ENCODE measurements at places on chromosomes 6 and 20.

DNA sequence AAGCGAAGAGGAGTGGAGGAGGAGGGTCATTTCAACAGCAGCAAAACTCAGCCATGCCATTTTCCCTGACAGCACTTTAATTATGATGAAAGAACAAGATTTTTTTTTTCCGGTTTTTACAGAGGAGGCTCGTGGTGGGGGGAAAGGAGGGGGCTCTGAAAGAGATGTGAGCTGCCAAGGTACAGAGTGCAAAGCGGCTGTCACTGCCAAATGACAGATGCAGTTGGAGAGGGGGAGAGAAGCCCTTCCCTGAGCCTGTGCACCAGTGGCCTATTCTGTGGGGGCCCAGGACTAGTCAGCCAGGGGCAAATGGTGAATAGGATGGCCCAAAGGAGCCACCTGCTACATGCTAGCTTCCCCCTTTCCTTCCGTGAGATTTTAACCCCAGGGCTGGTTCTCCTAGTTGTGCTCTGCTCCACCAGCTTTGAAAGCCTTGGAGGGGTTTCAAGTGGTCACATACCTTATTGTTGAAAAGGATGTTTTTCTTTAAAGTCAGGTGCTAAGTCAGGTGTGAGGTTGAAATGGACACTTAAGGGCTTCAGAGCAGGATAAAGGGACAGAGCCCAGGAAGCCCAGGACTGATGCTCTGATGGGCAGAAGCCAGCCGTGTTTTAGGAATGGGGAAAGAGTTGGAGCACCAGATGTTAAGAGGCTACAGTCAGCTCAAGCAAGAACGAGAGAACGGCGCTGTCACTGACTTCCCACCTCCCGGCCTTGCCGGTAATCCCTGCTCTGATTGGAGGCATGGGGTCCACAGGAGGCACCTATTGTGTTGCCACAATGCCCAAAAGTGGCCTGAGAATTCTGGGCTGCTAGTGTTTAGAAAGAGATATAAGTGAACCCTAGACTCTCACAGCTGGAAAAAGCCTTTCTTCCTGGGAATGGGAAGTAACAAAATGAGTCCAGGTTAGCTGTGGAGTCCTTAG is 24.8 kb downstream of the GNAS start:
- H3K4me3 ChIP-seq = no peak overlapping the region
- peaks cover 42% of the 10 kb centered on the region for H3K4me1 ChIP-seq
- H3K27me3 ChIP-seq = peaks cover 4% of the 10 kb centered on the region
- H3K36me3 ChIP-seq = no peaks in the 10 kb centered on the region
- no peak for DNase-seq

DNA sequence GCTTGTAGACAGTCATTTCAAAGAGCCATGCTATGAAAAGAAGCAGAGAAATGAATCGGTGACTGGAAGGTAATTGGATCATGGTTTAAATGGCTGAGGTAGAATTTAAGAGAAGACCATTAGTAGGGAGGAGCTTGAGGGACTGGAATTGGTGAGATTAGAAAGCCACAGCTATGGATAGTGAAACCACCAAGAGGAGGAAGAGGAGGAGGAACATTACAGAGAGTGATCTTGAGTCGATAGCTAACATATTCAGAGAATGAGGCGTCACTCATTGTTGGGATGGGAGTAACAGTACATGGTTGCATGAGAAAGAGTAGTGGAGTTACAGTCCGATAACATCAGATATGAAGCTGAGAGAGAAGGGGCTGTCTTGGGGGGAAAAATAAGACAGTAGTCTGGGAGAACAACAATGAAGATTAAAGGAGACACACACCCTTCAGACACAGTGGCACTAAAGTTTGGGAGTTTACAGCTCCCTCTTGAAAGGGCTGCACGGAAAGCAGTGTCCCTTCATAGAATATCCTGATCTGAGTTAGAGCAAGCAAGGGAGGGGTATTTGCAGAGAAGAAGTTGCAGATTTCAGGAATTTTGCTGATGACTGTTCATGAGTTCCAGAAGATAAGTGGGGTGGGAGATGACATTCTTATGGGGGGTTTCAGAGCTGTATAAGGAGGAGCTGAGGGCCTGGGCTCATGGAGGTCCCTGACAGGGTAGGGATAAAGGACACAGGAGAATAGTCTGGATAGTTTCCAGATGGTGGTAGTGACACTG is 15.1 kb upstream of the LAMP5 start:
- H3K27ac ChIP-seq = no peak overlapping the region
- no peak for DNase-seq
- H3K36me3 ChIP-seq = no peaks in the 10 kb centered on the region
- H3K27me3 ChIP-seq = no peaks in the 10 kb centered on the region
- no peak overlapping the region for H3K4me3 ChIP-seq
- no peaks in the 10 kb centered on the region for H3K4me1 ChIP-seq

GRCh38 chr6:12049165-12049564 is 37.1 kb downstream of the HIVEP1 start:
- H3K27ac ChIP-seq = no peak overlapping the region
- H3K36me3 ChIP-seq = peaks cover 18% of the 10 kb centered on the region
- no peak for DNase-seq
- H3K4me1 ChIP-seq = peaks cover 64% of the 10 kb centered on the region
- H3K27me3 ChIP-seq = no peaks in the 10 kb centered on the region
- H3K4me3 ChIP-seq = no peak overlapping the region

- no peak overlapping the region for H3K27ac ChIP-seq
- peaks cover 12% of the 10 kb centered on the region for H3K36me3 ChIP-seq
- no peaks in the 10 kb centered on the region for H3K4me1 ChIP-seq
- DNase-seq = no peak
Observed at GRCh38 chr6:116159782-116160524, 34.0 kb upstream of the COL10A1 start.

GRCh38 chr20:58161192-58161591 is 67.3 kb downstream of the ANKRD60 start:
- no peaks in the 10 kb centered on the region for H3K4me1 ChIP-seq
- no peak overlapping the region for H3K4me3 ChIP-seq
- DNase-seq = no peak
- H3K36me3 ChIP-seq = no peaks in the 10 kb centered on the region
- H3K27me3 ChIP-seq = peaks cover 22% of the 10 kb centered on the region
- H3K27ac ChIP-seq = no peak overlapping the region

DNA sequence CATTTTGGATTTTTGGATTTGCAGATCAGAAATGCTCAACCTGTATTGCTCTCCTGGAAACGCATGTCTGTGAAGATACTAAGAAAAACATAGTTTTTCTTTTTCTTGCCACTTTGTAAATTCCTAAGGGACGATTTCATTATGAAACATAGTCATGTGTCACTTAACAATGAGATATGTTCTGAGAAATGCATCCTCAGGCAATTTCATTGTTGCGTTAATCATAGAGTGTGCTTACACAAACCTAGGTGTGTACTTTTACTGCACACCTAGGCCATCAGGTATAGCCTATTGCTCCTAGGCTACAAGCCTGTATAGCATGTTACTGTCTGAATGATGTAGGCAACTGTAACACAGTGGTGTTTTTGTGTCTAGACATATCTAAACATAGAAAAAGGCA is 13.4 kb upstream of the THEMIS start:
- no peak for DNase-seq
- H3K27me3 ChIP-seq = no peaks in the 10 kb centered on the region
- H3K27ac ChIP-seq = no peak overlapping the region
- peaks cover 51% of the 10 kb centered on the region for H3K36me3 ChIP-seq

GRCh38 chr20:52864916-52865605 is 107.1 kb upstream of the TSHZ2 start:
- no peak overlapping the region for H3K27ac ChIP-seq
- no peaks in the 10 kb centered on the region for H3K36me3 ChIP-seq
- DNase-seq = no peak

DNA sequence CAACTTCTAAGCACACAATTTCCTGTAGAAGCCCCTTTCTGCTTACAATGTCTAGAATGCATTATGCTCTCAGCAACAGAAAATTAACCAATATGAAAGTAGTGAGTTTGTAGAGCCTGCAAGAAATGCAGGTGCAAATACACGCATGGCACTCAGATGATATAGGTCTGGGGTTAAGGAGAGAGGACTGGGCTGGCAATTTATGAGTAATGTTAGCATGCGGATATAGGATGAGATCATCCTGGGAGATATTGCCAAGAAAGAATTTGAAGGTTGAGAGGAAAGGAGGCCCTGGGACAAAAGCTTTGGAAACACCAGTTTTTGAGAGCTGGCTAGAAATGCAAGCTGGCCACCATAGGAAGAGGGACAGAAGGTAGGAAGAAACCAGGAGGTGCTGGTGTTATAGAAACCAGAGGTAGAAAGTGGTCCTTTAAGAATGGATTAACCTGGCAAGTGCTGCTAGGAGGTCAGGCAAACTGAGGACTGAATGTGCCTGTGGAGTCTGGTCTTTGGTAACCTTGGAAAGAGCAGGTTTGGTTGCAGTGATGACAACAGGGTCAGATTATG is 183.2 kb upstream of the MYLIP start:
- no peaks in the 10 kb centered on the region for H3K27me3 ChIP-seq
- H3K36me3 ChIP-seq = no peaks in the 10 kb centered on the region
- no peaks in the 10 kb centered on the region for H3K4me1 ChIP-seq
- H3K4me3 ChIP-seq = no peak overlapping the region
- no peak for DNase-seq

DNA sequence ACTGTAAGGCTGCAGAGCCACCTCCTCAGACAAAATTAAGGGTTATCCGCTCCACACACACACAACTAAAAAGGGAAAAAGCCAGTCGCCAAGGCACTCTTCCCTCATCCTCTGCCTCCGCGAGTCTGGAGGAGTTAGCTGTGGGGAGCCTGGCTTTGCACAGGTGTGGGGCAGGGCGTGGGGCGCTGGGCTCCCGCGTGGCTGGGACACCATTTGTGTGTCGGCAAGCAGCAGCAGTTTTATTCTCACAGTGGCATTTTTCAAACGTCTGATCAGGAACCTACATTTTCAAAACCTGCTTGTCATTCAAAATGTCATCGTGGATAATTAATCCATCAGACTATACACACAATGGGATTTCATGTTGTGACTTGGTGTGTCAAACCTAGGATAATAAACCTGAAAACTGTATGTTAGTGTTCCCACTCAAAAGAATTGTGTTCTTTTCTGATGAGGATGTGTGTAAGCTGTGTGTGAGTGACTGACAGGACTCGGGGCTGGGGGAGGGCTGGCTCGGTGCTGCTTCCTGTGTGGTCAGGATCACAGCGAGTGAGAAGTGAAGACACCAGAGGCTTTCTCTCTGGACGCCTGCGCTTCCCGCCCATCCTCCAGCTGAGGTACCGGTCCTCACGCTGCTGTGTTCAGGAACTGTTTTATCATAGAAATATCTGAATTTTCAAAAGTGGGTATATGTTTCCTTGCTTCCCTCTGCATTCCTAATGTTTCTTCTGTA is 83.1 kb downstream of the IRF4 start:
- H3K36me3 ChIP-seq = peaks cover 5% of the 10 kb centered on the region
- H3K27ac ChIP-seq = peak overlapping the region; percentile 92
- H3K4me3 ChIP-seq = peak overlapping the region; percentile 43
- H3K4me1 ChIP-seq = peaks cover 74% of the 10 kb centered on the region
- DNase-seq = peak; percentile 92

DNA sequence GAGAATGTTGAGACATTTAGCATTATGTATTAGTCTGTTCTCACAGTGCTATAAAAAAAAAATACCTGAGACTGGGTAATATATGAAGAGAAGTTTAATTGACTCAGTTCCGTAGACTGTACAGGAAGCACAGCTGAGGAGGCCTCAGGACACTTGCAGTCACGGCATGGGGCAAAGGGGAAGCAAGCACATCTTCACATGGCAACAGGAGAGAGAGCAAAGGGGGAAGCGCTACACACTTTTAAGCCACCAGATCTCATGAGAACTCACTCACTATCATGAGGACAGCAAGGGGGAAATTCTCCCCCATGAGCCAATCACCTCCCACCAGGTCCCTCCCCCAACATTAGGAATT is 26.8 kb upstream of the TFAP2A start:
- H3K27me3 ChIP-seq = peaks cover 11% of the 10 kb centered on the region
- no peak overlapping the region for H3K4me3 ChIP-seq
- H3K36me3 ChIP-seq = no peaks in the 10 kb centered on the region
- no peak overlapping the region for H3K27ac ChIP-seq

GRCh38 chr6:162833776-162834175 is 106.0 kb downstream of the PACRG start:
- H3K4me1 ChIP-seq = peaks cover 11% of the 10 kb centered on the region
- DNase-seq = no peak
- no peaks in the 10 kb centered on the region for H3K27me3 ChIP-seq
- H3K27ac ChIP-seq = no peak overlapping the region
- no peaks in the 10 kb centered on the region for H3K36me3 ChIP-seq
- H3K4me3 ChIP-seq = no peak overlapping the region

- DNase-seq = no peak
- peaks cover 2% of the 10 kb centered on the region for H3K4me1 ChIP-seq
- no peaks in the 10 kb centered on the region for H3K36me3 ChIP-seq
- H3K27me3 ChIP-seq = peaks cover 20% of the 10 kb centered on the region
Observed at GRCh38 chr20:37543828-37544227, 16.2 kb upstream of the BLCAP start.

DNA sequence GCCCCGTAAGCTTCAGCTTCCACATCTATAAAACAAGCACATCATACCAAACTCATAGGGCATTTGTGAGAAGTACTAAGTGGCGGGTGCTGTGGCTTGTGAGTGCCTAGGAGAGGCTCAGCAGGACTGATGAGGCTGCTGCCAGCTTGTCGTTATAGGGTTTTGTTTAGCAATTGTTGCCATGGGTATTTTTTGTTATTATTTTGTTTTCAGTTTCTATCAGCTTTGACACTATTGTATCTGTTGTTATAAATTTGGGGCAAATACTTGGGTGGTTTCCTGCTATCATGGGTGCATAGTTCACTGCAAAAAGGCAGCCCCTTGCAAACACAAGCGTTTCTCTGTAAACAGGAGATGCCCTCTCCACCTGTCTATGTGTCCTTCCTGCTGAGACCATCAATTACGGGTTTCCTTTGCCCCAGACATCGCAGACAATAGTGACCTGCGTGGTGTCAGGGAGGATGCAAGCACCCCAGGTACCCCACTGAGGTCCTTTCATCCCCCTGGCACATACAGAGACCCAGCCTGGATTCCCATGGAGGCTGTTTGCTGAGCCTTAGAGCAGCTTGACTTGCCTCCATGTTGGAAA is 3.1 kb upstream of the CCDC167 start:
- peak overlapping the region; percentile 91 for H3K27ac ChIP-seq
- H3K27me3 ChIP-seq = no peaks in the 10 kb centered on the region
- DNase-seq = peak; percentile 61
- H3K4me3 ChIP-seq = no peak overlapping the region
- H3K36me3 ChIP-seq = peaks cover 4% of the 10 kb centered on the region

- H3K4me3 ChIP-seq = no peak overlapping the region
- DNase-seq = no peak
- no peaks in the 10 kb centered on the region for H3K36me3 ChIP-seq
- H3K4me1 ChIP-seq = no peaks in the 10 kb centered on the region
Observed at GRCh38 chr6:159919800-159920199, 29.0 kb downstream of the MAS1 start.

DNA sequence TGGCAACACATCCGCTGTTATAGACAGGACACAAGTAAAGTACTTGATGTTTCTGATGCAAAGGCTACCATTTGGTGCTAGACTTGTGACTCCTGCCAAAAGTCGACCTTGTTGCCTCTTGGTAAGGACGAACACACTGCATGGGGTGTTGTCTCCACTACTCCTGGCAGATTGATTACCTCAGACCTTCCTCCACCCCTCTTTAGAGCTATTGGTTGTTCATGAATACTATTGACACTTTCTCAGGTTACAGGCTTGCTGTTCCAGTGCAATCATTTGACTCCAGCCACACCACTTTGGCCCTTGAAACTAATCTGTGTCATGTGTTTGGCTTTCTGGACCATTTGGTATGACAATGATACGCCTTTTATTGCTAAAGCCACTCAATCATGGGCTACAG is 62.3 kb downstream of the TRMT11 start:
- no peaks in the 10 kb centered on the region for H3K27me3 ChIP-seq
- H3K4me1 ChIP-seq = no peaks in the 10 kb centered on the region
- H3K4me3 ChIP-seq = no peak overlapping the region
- no peak overlapping the region for H3K27ac ChIP-seq
- DNase-seq = no peak
- H3K36me3 ChIP-seq = peaks cover 24% of the 10 kb centered on the region
